Activated naive CD4-positive, alpha-beta T cell treated with Interleukin-2 at 50 U/mL for 16 hours (primary cell): ENCODE measurements at places on chromosomes 1 and 21.

DNA sequence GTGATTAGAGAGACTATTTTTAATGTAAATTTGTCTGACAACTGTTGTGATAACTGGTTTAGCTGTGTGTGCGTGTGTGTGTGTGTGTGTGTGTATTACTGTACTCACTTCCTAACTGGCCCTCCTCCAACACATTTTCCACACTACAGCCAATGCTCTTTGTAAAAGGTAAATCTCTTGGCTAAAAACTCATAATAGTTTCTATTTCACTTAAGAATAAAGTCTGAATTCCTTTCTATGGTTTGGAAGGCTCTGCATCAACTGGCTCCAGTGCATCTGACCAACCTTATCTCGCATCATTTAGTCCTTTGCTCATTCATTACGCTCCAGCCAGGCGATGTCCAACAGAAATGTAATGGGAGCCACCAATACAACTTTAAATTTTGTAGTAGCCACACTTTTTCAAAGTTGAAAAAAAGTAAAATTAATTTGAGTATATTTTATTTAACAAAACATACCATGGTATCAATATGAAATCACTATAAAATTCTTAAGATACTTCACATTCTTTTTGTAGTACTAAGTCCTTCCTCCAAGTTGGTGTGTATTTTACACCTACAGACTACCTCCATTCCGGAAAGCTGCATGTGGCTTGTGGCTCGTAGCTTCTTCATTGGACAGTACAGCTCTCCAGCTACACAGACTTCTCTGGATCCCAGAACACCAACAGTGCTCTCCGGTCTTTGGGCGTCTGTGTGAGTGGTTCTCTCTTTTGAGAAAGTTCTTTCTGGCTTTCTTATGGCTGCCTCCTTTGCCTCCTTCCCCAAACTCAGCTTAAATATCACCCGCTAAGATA, 68.9 kb downstream of the NRIP1 start:
- DNase-seq = no peak

- no peak for DNase-seq
Measured at GRCh38 chr1:24154215-24154614, 11.3 kb upstream of the IL22RA1 start.

GRCh38 chr1:208108646-208109330, 135.4 kb downstream of the PLXNA2 start:
- no peak for DNase-seq

GRCh38 chr1:54355931-54356679, 50.1 kb downstream of the SSBP3 start:
- DNase-seq = no peak

GRCh38 chr21:14825514-14825974, 239.3 kb downstream of the NRIP1 start:
- DNase-seq = no peak

- no peak for DNase-seq
Measured at GRCh38 chr1:47918257-47918867, 78.8 kb downstream of the TRABD2B start.

DNA sequence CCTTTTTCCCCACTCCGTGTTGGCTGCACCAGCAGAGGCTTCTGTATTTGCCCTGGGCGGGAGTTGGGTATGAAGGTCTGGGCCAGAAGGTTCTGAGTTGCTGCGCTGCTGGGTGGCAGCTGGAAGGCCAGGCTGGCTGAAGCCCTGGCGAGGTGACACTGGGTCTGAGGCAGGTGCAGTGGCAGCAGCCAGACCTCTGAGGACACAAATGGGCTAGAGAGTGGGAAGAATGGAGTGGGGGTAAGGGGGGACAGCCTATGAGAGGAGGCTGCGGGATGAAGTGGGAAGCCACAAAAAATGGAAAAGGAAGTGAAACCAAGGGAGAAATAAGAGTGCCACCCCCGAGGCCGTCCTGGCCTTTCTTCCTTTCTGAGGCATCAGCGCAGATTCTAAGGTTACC, 53.2 kb downstream of the STX6 start:
- DNase-seq = no peak

- no peak for DNase-seq
Measured at GRCh38 chr1:44617703-44618029, 56.6 kb downstream of the TMEM53 start.

- DNase-seq = no peak
Measured at GRCh38 chr21:43985690-43986251, 26.3 kb upstream of the TRAPPC10 start.

DNA sequence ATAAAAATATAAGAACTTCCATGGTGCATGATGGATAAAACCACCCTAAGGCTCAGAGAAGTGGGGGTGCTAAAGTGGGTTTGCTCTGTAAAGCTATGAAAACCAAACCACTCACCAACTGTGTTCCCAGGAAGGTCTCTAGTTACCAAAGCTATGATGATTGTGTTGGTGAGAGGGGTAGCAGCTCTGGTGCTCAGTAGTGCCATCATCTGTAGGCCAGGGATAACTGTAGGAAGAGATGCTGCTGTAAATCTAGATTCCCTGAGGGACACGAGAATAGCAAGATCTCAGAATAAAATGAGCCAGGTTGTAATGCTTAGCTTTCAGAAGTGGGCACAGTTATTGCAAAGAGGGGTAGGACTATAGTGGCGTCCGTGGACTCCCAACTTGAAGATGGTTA, 124.5 kb downstream of the GREM2 start:
- DNase-seq = no peak

DNA sequence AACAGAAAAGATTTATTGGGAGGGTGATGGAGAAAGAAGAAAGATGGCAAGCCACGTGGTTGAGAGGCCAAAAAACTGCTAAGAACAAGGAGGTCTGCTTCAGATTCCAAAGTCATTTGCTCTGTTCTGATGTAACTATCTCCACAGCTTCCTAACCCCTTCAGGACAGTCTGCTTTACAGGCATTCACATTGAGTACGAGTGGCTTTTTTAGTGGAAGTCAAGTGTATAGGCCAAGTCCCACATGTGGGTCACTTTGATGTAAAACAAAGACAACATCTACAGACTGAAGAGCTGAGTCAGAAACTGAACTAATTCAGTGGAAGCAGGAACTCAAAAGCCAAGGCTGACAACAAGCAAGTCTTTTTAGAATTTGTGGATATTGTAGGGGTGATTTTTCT, 128.7 kb upstream of the F3 start:
- no peak for DNase-seq
